ENCODE measurements at places on chromosomes 11 and 22.

GRCh38 chr11:22263613-22264012, 70.7 kb downstream of the ANO5 start:
- DNase-seq: no peak

GRCh38 chr11:126337474-126338241, 17.8 kb upstream of the ST3GAL4 start:
- no peak for DNase-seq

DNA sequence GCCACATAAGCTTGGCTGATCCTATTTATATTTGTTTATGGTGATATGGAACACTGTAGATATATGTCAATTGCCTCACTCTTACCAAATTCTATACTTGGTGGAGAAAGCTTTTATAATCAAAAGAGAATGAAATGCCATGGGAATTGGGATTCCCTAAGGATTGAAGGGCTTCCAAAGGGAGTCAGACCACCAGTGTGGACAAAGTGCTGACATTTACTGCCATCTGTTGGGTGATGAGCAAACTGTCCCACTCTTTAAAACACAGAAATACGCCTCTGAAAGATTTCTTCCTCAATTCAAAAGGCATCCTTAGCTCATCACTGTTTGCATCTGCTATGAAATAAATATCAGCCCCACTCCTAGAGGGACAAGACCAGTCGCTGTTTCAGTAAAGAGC, 7.1 kb downstream of the SLC1A2 start:
- DNase-seq: no peak

DNA sequence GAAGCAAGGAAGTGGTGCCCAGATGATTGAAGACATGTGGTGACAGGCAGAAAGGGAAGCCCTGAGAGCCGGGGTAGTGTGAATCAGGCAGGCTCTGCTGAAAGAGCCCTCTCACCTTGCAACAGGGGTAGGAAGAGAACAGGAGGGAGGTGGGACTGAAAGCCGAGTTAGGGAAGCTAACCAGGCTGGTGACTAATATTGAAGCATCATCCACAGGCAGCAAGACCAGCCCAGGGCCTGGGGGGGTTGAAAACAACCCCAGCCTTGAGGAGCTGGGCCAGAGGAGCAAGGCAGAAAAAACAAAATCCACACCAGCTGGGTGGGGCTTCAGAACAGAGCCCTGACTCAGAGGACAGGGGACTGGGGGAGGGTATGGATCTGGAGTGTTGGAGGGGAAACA, 35.0 kb upstream of the CRTAM start:
- no peak for DNase-seq

- DNase-seq: no peak
Measured at GRCh38 chr11:95156916-95157541, 67.4 kb downstream of the ENDOD1 start.

DNA sequence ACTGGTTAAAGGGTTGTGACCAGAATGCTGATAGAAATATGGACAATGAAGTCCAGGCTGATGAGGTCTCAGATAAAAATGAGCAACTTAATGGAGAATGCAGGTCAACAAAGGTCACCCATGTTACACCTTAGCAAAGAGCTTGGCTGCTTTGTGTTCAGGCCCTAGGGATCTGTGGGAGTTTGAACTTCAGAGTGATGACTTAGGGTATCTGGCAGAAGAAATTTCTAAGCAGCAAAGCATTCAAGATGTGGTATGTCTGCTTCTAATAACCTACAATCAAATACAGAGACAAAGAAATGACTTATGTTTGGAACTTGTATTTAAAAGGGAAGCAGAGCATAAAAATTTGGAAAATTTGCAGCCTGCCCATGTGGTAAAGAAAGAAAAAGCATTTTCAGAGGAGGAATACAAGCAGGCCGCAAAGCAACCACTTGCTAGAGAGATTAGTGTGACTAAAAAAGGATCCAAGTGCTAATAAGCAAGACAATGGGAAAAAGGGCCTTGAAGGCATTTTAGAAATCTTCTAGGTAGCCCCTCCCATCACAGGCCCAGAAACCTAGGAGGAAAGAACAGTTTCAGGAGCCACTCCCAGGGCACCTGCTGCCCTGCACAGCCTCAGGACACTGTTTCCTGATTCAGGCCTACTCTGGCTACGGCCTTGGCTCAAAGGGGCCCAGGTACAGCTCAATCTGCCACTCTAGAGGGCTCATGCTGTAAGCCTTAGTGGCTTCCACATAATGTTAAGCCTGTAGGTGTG, 41.3 kb downstream of the TNKS1BP1 start:
- no peak for DNase-seq

DNA sequence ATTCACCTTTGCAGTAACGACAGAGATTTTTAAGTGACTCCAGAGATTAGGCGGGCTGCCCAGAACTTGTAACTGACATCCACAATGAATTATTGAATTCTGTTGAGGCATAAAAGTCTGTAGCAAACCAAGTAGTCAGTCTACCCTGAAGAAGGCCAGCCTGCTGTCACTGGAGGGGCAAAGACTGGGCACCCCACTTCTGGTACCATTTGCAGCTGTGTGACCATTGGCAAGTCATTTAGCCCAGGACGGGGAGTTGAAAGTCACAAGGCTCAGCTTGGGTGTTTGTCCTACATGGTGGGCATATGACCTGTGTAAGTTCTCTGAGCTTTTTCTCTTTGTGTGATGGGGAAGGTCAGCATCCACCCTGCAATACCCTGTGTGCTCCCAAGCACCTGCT, 119.4 kb downstream of the ARHGAP8 start:
- no peak for DNase-seq
